ENCODE measurements at places on chromosomes 5 and 9.

DNA sequence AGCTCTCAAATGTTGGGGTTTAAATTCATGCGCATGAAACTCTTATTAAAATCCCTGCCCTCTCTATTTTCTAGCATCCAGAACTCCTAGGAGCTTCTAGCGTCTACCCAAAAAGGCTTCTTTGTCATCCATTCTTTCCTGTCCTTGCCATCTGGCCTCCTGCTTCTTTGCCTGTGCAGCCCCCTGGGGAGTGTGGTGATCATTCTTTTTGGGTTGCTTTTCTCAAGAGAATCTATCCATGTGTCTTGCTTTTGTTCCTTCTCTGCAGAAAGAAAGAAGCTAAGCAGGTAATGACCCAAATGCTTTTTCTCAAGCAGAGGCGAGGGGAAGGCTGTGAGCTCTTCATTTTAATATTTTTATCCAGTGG is 26.6 kb downstream of the SKP2 start:
- no peak for DNase-seq

DNA sequence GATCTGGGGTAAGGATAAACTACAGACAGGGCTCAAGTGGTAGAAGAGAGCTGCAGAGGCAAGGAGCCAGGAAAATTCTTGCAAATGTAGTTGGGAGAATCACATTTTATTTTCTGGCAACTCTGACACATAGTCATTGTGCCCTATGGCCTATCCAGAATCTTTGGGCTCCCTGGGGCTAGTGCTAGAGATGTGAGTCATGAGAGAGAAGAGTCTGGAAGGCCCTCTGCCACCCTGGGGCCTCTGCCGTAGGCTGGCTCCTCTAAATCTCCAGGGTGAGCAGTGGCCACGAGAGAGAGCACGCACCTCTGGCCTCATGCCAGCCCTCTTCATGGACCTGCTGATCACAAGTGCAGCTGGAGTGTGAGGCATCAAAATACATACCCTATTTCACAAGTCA is 74.3 kb upstream of the SSBP2 start:
- no peak for DNase-seq

- no peak for DNase-seq
These were observed 523.8 kb downstream of the EFNA5 start for GRCh38 chr5:107146901-107147300.

GRCh38 chr5:17330386-17330785 is 113.0 kb downstream of the BASP1 start:
- DNase-seq = no peak

DNA sequence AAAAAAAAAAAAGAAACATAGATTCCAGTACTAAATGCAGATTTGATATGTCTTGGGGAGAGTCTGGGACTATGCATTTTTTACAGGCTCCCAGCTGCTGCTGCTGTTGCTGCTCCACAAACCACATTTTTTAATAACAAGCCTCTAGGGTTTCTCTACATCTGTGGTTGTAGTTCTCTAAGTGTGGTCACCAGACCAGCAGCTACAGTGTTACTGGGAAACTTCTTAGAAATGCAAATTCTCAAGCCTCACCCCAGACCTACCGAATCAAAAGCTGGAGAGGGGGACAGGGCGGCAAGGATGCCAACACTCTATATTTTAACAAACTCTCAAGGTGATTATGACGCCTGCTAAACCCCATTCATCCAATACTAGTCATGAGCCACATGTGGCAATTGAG is 293.4 kb upstream of the PTGER4 start:
- no peak for DNase-seq

DNA sequence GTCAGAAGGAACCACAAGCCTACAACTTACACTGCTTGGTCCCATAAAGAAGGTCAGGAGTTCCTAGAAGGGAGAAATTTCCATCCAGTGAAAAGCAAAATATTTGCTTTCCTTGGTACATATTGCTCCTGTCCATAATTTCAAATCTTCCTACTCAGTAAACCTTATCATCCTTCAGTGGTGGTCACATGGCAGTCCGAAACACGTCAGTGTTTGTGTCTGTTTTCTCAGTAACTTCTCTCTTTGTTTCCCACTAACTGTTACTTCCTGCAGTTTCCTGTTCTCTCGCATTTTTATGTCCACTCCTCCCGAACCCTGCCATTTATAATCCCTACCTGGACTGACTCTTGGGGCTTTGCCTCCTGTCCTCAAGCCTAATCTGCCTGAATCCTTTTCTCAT is 129.1 kb downstream of the FANCC start:
- DNase-seq = no peak

GRCh38 chr9:83538172-83538889 is at the start of gene FRMD3:
TSS of gene FRMD3 (minus strand) at chr9:83538401. CDS start at chr9:83538231, 170 bp downstream.
- DNase-seq = peak; percentile 76
